IMR-90 (cell line): ENCODE measurements at places on chromosomes 2 and 18. TPM values are rescaled to one million over a fixed set of nuclear protein-coding genes. Genes with fewer than 3 reads are reported as not detected.

The TEX51 gene
- total RNA-seq: not detected in 2 replicates

The UGT1A8 gene
- total RNA-seq: not detected in 2 replicates

The ALPP gene
- total RNA-seq: not detected in 2 replicates

The KCNG2 gene
- not detected in 2 replicates for total RNA-seq

The PREB gene
- 36.1 and 38.9 TPM in 2 replicates for total RNA-seq

The MBD2 gene
- 9.7 and 27.5 TPM in 2 replicates for total RNA-seq

The REG1B gene
- not detected in 2 replicates for total RNA-seq

The XDH gene
- 0.83 and 1.1 TPM in 2 replicates for total RNA-seq

The FSHR gene
- not detected in 2 replicates for total RNA-seq

The ITGAV gene
- 181 and 204 TPM in 2 replicates for total RNA-seq

The SLC9A4 gene
- total RNA-seq: not detected in 2 replicates

The RPRM gene
- not detected in 2 replicates for total RNA-seq

The GALNT14 gene
- total RNA-seq: 0.18 TPM in 1 of 2 replicates, not detected in the other

The LYG2 gene
- not detected in 2 replicates for total RNA-seq

The SERPINB12 gene
- total RNA-seq: not detected in 2 replicates

The RNF144A gene
- 0.18 and 0.28 TPM in 2 replicates for total RNA-seq

The PDE1A gene
- 0.83 and 0.90 TPM in 2 replicates for total RNA-seq

The TDRD15 gene
- not detected in 2 replicates for total RNA-seq

The POTEI gene
- total RNA-seq: not detected in 2 replicates

The CDKL4 gene
- 0.28 TPM in 1 of 2 replicates, not detected in the other for total RNA-seq

The KIF1A gene
- total RNA-seq: under 0.01 TPM in 1 of 2 replicates, not detected in the other

The NT5DC4 gene
- not detected in 2 replicates for total RNA-seq

The TRIM43 gene
- total RNA-seq: not detected in 2 replicates

The VSNL1 gene
- total RNA-seq: 0.28 and 0.36 TPM in 2 replicates

The SPP2 gene
- not detected in 2 replicates for total RNA-seq

The TOGARAM2 gene
- total RNA-seq: under 0.01 and 0.28 TPM in 2 replicates

The IL1RN gene
- not detected in 2 replicates for total RNA-seq

The BMP10 gene
- total RNA-seq: not detected in 2 replicates
